Activated CD4-positive, alpha-beta T cell treated with anti-CD3 and anti-CD28 coated beads, Interleukin-2, Interleukin-6, amounts not matched to agents 100 ng/mL and 50 ng/mL, durations not matched to agents 16 hours and 8 hours (primary cell): ENCODE measurements at places on chromosomes 6 and 20.
A peak's percentile ranks its signal among the peaks of the same experiment; 100 is the strongest.

DNA sequence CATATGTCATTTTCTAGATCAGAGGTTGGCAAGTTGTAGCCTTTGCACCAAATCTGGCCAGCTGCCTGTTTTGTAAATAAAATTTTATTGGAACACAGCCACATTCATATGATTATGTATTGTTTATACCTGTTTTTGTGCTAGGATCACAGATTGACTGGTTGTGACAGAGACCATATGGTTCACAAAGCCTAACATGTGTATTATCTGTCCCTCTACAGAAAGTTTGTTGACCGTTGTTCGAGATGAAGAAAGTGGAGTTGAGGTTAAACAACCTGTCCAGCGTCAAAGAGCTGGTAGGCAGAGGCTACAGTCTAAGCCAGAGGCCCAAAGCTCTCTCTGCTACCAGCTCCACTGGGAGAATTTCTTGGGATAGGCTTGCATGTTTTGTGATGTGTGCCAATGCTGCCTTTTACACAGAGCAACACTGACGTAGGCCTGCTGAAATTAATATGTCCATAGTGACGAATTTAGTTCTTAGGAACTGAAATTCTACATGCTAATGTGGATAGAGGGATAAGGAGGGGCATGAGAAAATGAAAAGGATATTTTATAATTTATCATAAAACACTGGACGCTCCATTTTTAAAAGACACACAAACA lies 11.7 kb upstream of the IGF2R start:
- no peak for DNase-seq

GRCh38 chr6:157873735-157874344 lies 50.8 kb downstream of the SNX9 start:
- DNase-seq, result peak; percentile 89

DNA sequence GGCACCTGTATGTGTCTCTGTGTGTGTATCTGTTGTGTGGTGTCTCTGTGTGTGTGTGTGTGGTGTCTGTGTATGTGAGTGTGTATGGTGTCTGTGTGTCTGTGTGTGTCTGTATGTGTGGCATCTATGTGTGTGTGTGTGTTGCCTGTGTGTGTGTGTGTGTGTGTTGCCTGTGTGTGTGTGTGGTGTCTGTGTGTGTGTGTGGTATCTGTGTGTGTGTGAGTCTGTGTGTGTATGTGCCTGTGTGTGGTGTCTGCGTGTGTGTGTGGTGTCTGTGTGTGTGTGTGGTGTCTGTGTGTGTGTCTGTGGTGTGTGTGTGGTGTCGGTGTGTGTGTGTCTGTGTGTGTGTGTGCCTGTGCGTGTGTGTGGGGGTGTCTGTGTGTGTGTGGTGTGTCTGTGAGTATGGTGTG lies 31.7 kb upstream of the VEGFA start:
- no peak for DNase-seq

- DNase-seq, result peak; percentile 72
Observed at GRCh38 chr6:26550250-26550993, 12.3 kb downstream of the HMGN4 start.

DNA sequence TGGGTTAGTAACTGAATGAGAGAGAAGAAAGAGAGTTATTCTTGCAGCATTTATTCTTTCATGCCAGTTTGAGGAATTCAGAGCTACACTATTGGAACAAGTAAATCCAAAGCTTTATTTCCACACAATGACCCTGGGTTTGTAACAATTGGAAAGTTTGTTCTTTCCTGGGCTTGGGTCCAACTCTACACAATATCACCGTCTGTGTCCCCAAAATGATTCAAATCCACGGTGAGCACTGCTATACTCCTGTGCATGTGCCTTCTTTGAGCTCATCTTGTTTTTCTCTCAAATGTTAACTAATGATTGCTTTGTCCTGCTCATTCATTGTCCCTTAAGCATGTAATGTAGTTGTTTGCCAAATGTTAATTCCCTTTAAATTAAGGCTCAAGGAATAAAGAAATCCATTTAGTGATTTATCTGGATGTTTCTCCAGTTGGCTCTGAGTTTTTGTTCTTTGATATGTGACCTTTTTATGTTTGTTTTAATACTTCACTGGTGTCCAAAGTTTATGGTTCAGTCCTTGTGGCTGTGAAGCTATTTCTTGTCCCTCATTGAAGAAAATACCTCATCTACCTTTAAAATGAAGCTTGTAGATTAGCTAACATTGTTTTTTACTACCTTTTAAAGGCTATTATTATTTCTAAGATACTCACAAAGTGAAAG lies 20.5 kb upstream of the CRISP3 start:
- no peak for DNase-seq

DNA sequence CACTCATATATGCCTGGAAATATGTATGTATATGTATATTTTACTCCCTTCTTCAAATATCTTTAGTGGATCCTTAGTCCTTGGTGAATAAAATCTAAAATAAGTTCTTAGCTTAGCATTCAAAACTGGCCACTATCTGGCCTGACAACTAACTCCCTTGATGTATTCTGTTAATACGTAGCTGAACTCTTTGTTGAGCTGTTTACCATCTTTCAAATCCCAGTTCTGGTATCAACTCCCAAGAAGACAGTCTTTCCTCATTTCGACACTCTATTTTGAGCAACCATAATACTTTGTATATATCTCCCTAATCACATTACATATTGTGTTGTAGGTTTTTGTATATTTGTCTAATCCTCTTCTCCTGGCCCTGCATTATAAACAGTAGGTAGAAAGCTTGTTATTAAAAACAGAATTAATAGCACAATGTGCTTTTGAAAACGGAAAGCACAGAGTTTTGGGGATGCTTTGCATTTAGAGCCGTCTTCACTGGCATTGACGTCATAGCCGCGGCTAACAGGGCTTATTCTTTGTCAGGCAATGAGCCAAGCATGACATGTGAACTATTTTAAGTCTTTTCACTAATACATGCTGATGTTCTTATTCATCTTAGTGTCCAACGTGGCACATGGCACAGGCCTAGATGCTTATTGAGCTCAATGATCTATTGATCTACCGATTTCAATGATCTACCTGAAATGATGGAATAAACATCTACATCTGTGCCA lies 47.2 kb upstream of the CCN2 start:
- DNase-seq, result no peak

DNA sequence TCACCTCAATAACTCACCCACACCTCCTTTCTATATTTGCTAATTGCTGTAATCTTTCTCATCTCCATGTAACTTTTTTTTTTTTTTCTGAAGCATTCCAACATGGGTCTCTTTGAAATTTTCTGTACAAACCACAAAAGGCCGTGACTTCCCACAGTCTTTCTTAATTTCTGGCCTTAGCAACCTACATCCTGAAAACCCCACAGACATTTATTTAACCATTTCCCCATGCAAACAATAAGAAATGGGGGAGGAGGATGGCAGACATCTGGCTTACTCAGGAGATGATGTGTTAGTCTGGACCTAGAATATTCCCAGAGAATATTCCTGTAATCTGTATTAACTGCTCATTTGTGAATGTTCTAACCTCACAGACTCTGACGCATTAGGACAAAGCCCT lies 57.6 kb downstream of the MEP1A start:
- DNase-seq, result no peak

GRCh38 chr20:57350081-57350710 lies 859 bp upstream of the RAE1 start:
- DNase-seq, result no peak

- DNase-seq, result no peak
Observed at GRCh38 chr6:29171736-29172135, 1.0 kb downstream of the OR2J2 start.

- DNase-seq, result no peak
Observed at GRCh38 chr6:163308629-163309440, 105.7 kb upstream of the QKI start.

- DNase-seq, result no peak
Observed at GRCh38 chr6:82775361-82775760, 290.3 kb downstream of the UBE3D start.

GRCh38 chr20:35317416-35318210 lies 25.4 kb upstream of the FAM83C start:
- no peak for DNase-seq

DNA sequence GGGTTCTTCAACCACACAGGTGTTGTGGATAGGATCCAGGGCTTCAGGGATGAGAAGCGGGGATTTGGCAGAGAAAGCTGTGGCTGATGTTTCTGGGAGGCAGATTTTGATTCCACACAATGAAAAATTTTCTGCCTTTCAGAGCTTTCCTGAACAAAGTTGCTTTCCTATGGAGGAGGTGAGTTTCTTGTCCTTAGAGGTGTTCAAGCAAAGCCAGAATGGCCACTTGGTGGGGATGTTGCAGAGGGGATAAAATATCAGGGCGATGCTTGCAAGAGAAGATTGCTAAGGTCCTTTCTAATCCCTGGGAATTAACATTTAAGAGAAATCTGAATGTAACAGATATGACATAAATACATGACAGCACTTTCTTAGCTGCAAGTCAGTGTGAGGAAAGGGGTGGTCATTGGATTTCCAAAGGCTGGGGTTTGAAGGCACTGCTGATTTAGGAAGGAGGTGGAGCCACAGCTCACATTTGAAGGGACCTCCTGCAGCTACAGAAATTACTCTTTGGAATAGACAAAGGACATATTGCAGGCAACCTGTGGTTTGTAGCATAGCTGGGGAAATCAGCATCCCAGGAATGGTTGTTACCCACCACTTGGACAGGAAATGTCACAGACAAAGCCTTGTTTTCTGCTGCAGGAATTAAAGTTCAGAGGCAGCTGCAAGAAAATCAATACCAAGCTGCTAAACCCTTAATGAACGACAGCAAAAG lies 271.1 kb upstream of the CHD6 start:
- DNase-seq, result no peak

- DNase-seq, result peak; percentile 72
Observed at GRCh38 chr6:30483677-30484279, 5.5 kb upstream of the HLA-E start.

- no peak for DNase-seq
Observed at GRCh38 chr20:4766631-4767030, 44.9 kb downstream of the PRND start.

- DNase-seq, result no peak
Observed at GRCh38 chr6:24721461-24722215, 2.7 kb upstream of the C6orf62 start.

DNA sequence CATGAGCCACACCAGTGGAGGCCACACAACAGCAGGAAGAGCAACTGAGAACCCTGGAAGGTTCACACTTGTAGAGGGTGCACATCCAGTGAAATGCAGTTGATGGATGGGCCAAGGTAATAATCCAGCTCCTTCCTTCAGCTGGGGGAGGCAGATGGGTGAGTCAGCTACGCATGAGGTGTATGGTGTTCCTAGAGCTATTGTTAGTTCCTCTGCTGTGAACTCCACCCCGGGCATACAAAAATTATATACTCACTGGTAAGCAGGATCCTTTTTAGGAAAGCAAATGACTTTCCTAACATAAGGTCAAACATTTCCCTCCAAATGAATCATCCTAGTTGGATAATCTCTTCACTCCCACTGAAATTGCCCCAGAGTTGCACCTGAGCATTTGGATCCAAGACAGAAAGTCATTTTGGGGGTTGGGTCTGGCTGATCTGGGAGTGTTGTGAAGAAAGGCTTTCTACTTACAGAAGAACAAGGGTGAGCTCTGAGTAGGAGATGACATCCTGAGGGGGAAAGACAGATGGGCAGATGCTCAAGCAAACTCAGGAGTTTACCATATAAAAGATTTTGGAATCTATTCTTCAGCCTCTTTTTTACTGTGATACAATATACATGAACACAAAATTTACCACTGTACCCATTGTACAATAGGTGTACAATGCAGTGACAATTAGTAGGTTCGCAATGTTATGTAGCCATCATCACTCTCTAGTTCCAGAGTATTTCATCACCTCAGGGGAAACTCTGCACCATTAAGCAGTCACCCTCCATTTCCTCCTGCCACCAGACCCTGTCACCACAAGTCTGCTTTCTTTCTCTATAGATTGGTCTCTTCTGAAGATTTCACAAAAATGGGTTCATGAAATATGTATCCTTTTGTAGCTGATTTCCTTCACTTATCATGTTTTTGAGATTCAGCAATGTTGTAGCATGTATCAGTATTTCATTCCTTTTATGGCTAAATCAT lies 11.1 kb downstream of the HLA-F start:
- no peak for DNase-seq

GRCh38 chr6:145031001-145031400 lies 704.3 kb downstream of the EPM2A start:
- no peak for DNase-seq

GRCh38 chr6:118750143-118750542 lies 98.8 kb upstream of the CEP85L start:
- DNase-seq, result peak; percentile 13

DNA sequence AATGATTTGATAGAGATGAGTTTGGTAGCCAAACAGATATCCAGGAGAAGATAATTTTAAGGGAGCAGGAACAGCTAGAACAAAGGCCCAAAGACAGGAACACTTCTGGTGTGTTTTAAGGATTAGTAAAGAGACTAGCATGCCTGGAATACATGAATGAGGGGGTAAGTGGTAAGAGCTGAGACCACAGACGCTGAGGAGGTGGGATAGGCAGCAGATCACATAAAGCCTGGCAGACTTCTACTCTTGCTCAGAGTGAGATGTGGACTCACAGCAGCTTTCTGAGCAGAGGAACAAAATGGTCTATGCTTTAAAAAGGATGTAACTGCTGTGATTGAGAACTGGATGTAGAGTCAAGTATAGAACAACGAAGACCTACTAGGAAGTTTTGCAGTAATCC lies 100.1 kb downstream of the EPHA7 start:
- no peak for DNase-seq

DNA sequence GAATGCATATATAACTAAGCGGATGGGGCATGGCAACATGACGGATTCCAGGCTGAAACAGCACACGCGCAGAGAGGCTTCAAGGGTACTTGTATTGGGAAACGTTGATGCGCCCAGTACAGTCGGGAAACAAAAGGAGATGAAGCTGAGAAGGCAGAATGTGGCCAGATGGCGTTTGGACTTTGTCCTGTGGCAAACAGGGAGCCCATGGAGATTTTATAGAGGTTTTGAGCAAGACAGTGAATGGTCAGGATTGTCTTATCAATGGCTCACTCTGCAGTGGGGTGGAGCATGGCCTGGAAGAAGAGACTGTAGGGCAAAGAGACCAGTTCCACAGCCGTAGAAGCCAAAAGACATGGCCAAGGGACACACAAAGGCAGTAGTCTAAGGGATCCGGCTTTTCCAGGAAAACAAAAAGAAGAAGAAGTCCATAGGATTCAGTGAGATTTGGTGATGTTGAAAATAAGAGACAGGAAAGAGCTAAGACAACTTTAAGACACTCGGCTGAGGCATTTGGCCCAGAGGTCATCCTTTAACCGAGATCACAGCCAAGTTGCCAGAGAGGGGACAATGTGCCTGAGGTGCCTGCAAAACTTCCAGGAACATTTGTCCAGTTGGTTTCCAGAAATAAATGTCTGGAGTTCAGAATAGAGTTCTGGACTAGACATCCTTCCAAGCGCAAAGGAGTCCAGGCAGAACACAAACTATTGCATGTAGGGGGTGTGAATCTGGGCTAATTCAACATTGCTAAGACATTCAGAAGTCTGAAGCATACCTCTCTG lies 123.0 kb upstream of the RREB1 start:
- DNase-seq, result no peak

- DNase-seq, result no peak
Observed at GRCh38 chr20:18739751-18740166, 73.8 kb upstream of the SCP2D1 start.

DNA sequence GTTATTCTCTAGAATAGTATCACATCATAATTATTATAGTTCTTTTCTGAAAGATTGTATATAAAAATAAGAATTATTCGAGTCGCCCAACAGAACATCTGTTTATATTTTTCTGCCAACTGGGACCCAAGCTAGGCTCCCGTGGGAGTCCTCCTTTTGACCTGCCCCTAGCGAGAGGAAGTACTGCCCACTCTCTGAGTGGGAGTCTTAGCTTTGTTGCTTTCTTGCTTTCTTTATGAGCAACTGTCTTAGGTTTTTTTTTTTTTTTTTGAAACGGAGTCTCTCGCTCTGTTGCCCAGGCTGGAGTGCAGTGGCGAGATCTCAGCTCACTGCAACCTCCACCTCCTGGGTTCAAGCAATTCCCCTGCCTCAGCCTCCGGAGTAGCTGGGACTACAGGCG lies 202.0 kb upstream of the ZNF184 start:
- DNase-seq, result no peak
